ENCODE measurements at places on chromosomes 2 and 18.
A peak's percentile ranks its signal among the peaks of the same experiment; 100 is the strongest.

DNA sequence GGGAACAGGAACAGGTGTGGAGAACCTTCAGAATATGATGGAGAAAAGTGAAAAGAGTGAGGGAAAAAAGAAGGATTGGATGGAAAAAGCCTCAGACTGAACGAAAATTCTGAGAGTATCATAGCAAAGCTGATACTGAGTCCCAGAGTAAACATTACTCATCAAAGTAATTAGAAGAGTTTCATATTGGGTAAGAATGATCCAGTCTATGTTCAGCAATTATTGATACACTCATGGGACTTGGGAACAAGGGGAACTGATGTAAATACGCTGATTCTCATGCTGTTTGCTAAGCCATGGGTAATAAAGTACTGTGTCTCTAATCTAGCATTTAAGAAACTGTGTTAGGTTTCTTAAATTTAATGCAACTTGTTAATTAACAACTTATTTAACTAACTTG lies 219.9 kb upstream of the NOL4 start:
- DNase-seq, result no peak

- DNase-seq, result no peak
These were observed 61.4 kb downstream of the TGOLN2 start for GRCh38 chr2:85266146-85267041.

GRCh38 chr2:150538651-150539201 lies 51.3 kb upstream of the RND3 start:
- no peak for DNase-seq

DNA sequence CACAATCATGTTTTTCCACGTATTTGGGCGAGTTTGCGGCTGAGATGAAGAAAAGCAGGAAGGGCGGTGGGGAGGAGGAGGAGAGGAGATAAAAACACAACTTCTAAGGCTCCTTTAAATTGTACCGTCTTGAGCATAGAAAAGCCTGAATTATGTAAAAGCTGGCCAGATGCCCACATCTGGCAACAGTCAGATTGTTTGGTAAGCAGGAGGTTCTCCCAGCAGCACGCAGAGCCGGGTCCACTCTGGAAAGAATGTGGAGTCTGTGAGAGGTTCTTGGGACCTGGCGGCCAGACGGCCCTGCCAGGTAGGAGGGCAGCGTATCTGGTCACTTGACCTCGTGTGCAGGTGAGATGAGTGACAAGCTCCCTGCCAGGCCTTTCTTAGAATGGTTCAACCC lies 215.3 kb upstream of the APCDD1 start:
- no peak for DNase-seq

- no peak for DNase-seq
These were observed 210.9 kb downstream of the TWIST2 start for GRCh38 chr2:239058766-239059165.

DNA sequence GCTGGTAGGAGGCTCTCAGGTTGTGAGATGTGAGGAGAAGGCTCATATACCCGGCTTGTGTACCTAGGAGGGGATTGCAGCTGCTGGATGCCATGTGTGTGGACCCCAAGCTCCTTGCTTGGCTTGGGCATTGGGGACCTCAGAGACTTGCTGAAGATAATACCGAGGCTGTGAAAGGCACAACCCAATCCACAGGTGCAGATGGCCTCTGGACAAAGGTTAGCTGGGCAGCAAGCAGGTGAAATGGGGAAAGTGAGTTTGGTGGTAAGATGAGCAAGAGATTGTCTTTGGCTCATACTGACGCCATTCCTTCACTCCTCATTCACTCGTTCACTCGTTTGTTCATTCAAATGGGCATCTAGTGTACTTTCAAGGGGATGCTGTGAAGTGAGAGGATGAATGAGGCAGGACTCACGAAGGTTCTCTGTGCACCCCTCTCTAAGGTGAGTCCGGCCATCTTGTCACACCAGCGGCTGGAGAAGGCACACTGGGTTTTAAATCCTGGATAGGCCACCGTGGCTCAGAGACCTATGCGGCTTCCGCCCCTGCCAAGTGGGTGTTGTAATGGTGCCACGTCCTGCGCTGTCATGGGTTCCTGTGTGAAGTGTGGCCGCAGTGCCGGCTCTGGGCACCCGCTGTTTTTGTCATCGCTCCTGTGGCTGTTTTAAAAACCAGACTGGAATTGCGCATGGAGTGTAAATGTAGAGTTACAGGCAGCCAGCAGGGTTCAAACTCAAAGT lies 13.7 kb downstream of the FBLN7 start:
- no peak for DNase-seq

GRCh38 chr2:171824086-171824485 lies 70.0 kb downstream of the SLC25A12 start:
- no peak for DNase-seq

DNA sequence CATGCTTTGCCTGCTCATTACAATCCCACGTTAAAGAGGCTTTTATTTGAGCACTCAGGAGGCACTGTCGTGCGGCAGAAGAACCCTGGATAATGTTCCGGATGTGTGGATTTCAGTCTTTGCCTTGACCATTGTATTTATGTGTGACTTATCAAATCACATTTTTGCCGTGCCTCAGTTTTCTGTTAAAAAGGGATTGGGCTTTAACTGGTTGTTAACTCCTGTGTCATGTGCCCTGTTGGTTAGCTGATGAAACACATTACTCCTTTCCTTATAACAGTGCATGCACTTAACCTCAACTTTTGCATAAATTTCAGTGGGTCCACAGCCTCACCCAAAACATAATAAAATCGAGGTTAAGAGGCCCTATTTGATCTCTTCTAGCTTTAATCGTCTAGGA lies 52.7 kb downstream of the NAB1 start:
- DNase-seq, result no peak

DNA sequence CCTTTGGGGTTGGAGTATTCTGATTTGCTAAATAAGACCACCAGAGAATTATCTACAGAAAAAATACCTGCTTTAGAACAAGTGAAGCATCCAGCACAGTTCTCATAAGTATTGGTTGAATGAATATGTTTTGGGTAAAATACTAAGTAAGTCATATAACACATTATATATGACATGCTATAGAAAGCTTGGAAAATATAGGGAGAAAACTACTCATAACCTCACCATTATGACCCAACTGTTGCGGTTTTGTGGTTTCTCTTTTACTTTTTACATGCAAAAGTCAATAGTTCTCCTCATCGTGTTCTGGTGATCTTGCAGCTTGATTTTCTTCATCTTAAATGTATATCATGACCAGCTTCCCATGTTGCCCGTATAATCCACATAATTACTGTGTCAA lies 66.2 kb downstream of the DIPK1C start:
- DNase-seq, result no peak

DNA sequence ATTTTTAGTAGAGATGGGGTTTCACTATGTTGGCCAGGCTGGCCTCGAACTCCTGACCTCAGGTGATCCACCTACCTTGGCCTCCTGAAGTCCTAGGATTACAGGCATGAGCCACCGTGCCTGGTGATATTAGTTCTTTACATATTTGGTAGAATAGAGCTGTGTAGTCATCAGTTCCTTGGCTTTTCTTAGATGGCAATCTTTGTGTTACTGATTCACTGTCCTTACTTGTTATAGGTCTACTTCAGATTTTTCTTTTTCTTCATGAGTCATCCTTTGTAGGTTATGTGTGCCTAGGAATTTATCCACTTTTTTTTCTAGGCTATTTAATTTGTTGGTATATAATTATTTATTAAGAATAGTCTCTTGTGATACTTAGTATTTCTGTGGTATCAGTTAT lies 30.3 kb upstream of the ZSWIM2 start:
- no peak for DNase-seq

- DNase-seq, result no peak
These were observed 53.0 kb upstream of the LCLAT1 start for GRCh38 chr2:30394096-30394495.

DNA sequence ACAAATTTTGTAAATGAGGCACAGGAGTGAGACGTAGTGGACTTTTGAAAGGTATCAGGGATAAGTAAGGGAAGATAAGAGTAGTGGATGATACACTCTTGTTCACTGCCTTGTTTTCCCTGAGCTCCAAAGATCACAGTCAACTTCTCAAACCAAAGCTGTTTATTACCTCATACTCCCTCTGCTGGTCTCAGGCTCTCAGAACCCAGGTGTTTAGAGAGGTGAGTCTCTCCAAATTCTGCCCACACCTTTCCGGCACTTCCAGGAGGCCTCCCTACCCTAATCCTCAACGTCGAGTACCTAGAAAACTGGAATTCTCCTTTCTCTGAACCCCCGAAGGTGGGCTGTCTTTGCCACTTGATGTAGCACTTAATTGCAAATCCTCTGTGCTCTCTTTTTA lies 621.1 kb downstream of the BCL11A start:
- DNase-seq, result no peak

DNA sequence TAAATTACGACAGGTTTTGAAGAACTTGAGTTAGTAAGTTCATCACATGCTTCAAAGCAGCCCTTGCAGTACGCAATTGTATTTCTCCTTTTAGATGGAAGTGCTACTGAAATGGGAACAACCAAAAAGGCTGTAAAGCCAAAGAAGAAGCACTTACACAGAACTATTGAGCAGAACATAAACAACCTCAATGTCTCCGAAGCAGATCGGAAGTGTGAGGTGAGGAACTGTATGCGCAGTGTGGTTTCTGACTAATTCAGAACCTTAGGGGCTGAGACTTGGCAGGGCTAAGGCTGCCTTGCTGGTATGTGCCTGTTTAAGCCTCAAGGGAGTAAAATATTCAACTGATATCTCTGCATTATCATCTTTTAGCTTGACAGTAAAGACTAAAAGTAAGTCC lies 8.4 kb downstream of the NCAPH start:
- no peak for DNase-seq

- no peak for DNase-seq
These were observed 97.3 kb downstream of the RTP5 start for GRCh38 chr2:241966647-241967466.

- DNase-seq, result no peak
These were observed 60.9 kb upstream of the BCL11A start for GRCh38 chr2:60614319-60614718.

GRCh38 chr2:177169810-177170514 lies 42.6 kb upstream of the HNRNPA3 start:
- peak; percentile 43 for DNase-seq

GRCh38 chr2:85697096-85697495 lies 2.9 kb downstream of the GNLY start:
- DNase-seq, result no peak

- no peak for DNase-seq
These were observed 32.4 kb downstream of the ASB1 start for GRCh38 chr2:238459081-238459629.

DNA sequence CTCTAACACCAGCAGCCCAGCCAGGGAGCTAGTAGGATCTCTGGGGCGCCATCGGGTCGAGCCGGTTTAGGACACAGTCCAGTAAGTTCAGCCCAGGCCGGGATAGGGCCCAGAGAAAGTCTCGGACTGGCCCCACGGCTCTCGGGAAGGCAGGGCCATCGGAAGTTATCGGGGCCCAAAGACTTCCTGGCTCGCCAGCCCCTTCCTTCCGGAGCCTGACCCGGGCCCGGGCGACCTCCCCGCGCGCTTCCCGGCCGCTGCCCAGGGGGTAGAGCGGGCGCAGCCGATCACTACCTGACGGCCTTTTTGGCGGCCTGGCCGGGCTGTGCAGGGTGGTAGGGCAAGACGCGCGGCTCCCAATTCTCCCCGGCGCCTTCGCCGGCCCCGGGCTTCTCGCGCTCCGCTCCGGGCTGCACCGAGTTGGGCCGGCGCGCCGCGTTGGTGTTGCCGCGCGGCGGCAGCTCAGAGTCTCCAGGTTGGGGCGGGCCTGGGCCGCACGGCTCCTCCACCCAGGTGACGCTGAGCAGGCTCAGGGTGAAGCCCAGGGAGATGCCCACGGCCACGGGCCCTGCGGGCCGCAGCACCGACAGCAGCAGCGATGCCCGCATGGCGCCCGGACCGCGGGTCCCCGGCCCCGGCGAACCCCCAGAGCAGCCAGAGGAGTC lies 546 bp downstream of the CHPF start:
- no peak for DNase-seq

GRCh38 chr2:132824716-132825115 lies 154.7 kb upstream of the LYPD1 start:
- DNase-seq, result no peak

DNA sequence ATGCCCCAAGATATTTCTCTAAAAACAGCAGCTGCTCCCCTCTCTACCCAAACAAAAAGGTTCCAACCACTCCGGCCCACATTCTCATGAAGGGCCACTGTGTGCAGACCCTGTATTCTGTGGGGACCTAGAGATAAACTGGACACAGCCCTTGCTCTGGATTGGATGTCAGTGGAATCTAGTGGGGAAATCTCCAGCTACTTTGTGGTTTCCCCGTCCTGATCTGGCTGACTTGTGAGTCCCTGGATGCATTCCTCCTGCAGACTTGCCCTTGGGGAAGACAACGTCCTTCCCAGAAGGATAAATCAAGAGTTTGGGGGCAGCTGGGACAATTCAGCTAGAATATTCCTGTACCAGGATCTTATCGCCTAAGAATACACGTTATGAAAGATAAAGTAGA lies 151.1 kb downstream of the FSHR start:
- no peak for DNase-seq

DNA sequence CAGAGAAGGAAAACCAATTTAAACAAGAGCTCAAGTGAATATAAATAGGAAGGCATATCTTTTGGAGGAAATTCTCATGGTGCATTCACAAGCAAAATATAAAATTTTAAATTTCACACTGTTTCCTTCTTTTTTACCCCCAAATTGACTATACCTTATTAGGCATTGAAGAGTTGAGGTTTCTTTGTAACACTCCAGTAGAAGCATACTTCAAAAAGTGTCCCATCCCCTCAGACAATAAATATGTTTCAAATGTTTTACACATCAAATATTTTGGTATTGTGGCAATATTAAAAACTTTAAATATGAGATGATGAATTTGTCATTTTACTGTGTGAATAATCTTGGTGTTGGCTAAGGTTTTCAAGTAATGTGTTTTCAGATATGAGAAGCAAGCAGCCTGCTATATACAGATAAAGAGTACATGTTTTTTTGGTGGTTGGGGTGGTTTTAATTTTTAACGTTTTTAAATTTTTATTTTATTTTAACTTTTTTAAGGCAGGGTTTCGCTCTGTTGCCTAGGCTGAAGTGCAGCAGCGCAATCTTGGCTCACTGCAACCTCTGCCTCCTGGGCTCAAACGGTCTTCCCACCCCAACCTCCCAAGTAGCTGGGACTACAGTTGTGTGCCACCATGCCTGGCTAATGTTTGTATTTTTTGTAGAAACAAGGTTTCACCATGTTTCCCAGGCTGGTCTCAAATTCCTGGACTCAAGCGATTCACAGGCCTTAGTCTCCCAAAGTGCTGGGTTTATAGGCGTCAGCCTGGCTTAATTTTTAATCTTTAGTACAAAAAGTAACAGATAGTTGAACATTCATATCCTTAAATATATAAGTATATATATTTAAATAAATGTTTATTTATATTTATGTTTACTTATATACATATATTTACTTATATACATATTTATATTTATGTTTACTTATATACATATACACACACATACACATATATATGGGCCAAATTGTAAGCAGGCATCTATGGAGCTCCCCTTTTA lies 36.5 kb upstream of the DLX1 start:
- no peak for DNase-seq

- DNase-seq, result no peak
These were observed 59.6 kb downstream of the HDAC4 start for GRCh38 chr2:239341146-239341732.
